ENCODE measurements at places on chromosomes 13 and 19.
A peak's percentile ranks its signal among the peaks of the same experiment; 100 is the strongest.

GRCh38 chr13:66981912-66982311 is 248.2 kb downstream of the PCDH9 start:
- no peak for DNase-seq

- no peak for DNase-seq
Observed at GRCh38 chr13:113754691-113755090, 4.3 kb upstream of the TMEM255B start.

- no peak for DNase-seq
Observed at GRCh38 chr19:1627194-1627593, 21.9 kb upstream of the UQCR11 start.

DNA sequence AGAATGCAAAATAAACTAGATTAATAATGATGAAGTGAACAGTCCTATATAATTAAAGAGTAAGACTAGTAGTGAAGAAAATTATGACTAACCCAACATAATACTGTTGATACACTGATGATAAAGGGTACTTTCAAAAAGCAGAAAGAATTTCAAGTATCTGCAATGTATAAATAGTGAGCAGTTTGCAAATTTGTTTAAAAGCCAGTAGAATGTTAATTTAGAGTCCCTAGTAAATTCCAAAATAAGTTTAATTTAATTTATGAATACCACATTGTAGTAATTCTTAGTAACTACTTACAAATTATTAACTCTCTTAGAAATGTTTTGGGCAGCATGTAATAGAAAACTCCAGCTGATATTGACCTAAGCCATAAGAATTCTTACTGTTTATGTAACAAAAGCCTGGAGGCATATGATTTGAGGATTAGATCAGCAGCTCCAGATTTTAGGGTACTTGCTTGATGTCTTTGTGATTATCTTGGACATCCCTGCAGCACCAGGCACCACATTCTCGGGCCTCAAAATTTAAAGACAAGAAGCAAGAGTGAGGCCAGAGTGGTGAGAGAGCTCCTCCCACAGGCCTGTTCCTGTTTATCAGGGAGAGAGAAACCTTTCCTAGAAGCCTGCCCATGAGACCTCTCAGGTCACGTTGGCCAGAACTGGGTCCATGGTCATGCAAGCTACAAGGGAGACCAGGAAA is 67.6 kb upstream of the TDRD3 start:
- peak; percentile 62 for DNase-seq

DNA sequence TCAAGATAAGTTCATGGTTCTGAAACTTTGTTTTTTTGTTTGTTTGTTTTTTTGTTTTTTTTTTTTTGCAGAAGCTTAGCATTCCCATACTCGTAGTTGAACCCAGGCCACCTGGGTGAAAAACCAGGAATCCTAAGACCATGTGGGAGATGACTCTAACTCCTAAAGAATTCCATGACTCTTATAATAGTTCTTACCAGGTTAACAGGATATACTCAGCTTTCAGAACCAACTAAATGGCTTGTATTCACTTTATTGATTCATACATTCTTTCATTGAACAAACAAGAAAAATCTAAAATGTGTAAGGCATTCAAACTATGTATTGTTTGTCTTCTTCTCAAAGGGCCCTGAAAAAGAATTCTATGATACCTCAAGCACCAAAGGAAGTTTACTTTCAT is 40.5 kb upstream of the KLF5 start:
- DNase-seq = no peak

Data from ecto neural progenitor cell (in vitro differentiated cells).